ENCODE measurements at places on chromosomes 4 and X.
A peak's percentile ranks its signal among the peaks of the same experiment; 100 is the strongest.

GRCh38 chr4:123748806-123749205 lies 352.2 kb downstream of the SPRY1 start:
- no peak for DNase-seq

GRCh38 chr4:90209922-90210321 lies 82.7 kb downstream of the CCSER1 start:
- DNase-seq, result no peak

DNA sequence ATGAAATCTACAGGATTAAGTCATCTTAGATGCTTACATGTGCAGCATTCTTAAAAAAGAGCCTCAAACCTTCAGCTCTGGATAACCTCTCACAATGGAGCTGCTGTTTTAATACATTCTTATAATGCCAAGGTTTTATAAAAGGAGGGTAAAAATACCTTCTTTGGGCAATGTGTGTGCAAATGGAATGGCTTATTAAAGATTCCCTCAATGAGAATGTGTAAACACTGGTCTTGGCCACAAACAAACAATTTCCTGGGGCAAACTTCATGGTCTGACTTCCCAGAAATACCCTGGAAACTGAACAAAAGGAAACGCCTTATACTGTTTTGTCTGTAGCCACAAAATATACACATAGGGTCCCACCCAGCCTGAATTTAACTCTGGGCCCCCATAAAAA lies 148.6 kb upstream of the INTU start:
- no peak for DNase-seq

- no peak for DNase-seq
These were observed 29.7 kb upstream of the FGF2 start for GRCh38 chr4:122796801-122797404.

DNA sequence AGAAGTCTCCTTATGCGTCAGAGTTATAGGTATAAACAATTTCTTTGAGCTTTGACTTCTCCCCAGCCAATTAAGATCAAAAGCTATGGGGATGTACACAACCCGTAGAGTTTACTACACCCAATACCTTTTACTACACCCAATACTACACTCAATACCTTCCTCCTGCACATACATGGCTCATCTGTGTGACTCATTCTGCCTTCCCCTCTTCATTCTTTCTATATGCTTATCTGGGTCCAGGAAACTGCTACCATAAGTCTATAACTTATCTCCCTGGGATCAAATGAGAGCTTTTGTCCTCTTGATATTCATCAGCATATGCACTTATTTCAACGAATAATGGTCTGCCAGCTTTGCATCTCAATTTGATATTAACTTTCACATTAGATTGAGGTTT lies 28.2 kb downstream of the ANKRD50 start:
- peak; percentile 3 for DNase-seq

DNA sequence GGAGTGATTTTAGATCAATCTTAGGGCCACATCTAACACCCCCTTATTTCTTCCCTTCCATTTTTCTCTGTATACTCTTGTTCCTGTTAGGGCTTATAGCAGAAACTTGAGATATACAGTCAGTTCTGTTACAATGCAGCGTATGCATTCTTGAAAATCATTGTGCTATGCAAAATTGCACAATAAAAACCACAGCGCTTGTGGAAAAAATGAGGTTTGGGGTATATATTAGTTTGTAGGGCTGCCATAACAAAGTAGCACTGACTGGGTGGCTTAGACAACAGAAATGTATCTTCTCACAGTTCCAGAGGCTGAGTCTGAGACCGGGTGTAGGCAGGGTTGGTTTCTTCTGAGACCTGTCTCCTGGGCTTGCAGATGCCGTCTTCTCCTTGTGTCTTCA lies 59.0 kb downstream of the WWC2 start:
- DNase-seq, result no peak

- DNase-seq, result no peak
These were observed 57.4 kb downstream of the LGI2 start for GRCh38 chr4:24973404-24973746.
